HL-60 (cell line): ENCODE measurements at places on chromosomes 6 and 20.

- DNase-seq, result no peak
Measured at GRCh38 chr20:62666736-62667529, 24.6 kb downstream of the SLCO4A1 start.

DNA sequence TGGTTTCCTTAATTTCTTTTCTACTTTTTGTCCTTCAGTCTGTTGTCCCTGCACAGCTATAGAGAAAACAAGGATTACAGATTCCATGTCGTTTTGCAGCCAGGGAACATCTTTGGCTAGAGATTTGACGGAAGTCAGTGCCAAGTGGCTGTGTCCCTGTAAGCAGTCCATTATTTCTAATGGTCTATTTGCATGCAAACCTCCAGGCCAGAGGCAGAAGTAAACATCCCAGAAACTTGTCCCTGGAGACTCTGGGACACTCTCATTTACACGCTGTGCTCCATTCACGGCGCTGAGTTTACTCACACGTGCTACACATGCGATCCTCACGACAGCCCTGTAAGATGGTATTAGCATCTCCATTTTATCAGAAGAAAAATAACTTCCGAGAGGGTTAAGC lies 355.5 kb downstream of the PRKN start:
- DNase-seq, result no peak

DNA sequence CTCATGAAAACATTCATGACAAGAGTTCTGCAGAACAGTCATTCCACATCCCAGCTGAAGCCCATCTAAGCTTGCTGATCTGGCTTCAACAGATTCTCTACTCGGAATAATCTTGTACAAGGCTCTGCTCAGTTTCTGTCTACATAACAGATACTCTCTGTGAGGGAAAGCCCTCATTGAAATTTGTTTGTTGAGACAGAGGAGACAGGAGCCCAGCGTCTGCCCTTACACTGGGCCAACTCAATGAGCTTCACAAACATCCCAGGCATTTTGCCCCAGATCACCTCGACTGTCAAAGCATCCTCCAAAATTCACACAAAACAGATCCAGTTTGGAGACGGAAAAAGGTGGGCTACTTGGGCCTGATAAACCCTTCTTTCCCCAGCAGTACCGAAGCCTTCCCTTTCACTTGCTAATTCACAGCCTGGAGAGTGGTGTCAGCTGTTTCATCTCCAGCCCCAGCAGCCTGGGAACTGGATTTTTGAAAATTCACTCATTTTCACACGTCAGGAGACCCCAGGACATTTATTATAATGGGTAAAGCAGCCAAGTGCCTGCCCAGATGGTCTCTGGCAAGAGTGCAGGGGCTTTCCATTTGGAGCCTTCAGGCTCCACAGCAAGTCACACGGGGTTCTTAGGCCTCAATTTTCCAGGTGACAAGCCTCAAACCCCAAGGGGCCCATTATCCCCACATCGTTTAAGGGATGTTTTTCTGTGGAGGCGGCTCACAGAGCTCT lies 7.3 kb downstream of the CCDC167 start:
- DNase-seq, result no peak

DNA sequence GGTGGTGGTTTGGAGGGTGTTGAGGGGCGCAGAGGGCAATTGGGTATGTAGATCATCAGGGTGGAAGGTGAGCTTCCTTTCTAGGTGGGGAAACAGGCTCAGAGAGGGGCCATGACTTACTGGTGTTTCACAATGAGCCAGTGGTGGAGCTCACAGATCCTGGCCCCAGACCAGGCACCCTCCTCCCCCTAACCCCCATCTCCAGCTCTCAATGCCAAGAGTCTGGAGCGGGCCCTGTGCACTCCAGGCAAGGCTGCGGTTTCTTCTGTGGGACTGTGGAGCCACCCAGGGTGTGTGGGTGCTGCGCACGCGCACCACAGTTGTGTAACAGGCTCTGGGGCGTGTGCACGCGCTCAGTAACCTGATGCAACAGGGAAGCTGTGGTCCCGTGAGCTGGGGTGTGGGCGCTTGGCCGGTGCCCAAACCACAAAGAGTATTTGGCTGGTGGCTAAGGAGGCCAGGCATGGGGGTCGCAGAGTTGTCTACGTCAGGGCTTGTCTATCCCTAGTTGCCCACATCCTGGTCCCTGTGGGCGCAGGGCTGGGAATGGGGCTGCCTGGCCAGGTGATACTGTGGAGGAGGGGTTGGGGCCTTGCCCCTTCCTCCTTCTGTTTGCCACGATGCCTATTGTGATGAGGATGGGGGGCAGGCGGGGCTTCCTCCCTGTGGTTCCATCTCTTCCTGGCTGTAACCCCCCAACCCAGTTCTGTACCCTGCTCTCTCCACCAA lies 37.5 kb upstream of the MRPS18A start:
- peak; percentile 99 for DNase-seq

- no peak for DNase-seq
Measured at GRCh38 chr20:47490795-47491194, 10.9 kb upstream of the NCOA3 start.

DNA sequence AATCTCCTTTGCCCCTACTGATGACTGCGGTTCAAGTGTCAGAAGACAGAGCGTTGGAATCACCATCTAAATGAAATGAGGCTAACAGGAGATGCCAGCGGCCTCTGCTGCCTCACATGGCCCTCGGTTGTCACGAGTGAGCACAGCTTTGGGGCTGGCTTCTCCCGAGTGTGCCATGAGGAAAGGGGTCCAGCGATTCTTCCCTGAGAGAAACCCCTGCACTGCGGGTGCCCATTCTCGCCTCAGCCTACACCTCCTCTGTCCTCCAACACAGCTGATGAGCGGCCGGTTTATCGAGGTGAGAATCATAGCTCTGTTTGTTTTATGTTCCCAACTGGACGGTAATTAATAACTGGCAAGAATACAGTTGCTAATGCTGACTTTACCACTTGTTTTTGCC lies 144.7 kb upstream of the RPS6KA2 start:
- no peak for DNase-seq

- peak; percentile 29 for DNase-seq
Measured at GRCh38 chr6:160355001-160355400, 6.8 kb downstream of the SLC22A3 start.
